NCI-H187 (cell line): ENCODE measurements at places on chromosomes 5 and 9.

GRCh38 chr5:15807871-15808270, 307.9 kb downstream of the FBXL7 start:
- DNase-seq = no peak

DNA sequence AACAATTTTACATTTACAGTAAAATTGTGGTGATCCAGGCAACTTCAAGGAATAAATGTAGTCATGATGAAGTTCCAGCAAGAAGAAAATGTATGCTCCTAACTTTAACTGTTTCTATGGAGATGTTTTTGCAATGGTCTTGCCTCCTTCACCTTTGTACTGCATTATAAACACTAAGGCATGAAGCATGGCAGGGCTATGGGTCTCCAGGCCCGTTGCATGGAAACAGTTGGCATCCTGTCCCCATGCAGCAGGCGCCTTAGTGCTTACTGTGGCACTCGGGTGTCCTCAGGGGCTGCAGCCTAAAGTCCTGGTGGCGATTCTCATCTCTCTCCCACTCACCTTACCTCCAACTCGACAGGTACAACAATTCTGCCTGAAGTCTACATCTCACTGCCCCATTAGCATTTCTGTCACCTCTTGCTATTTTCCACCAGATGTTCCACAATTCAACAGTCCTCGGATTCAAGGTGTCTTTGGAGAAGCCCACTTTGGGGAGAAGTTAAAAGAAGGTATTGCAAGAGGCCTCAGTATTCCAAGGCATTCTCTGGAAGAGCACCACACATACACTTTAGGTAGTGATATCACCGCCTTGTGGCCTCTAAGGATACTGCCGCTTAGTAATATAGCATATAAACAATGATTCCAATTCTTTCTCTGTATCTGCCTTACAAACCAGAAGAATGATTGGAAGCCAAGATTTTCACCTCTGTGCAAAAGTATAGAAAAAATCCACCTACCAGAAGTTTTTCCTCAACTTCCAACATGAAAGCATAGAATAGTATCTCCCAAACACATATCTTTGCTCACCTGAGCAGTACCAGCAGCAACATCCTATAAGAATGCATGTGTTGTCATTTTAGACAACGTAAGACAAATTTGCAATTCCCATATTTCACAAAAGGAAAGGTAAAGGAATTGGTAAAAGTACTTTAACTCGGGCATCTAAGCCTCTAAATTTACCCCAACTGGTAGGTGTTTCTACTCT, 5.1 kb downstream of the LIFR start:
- peak; percentile 38 for DNase-seq

DNA sequence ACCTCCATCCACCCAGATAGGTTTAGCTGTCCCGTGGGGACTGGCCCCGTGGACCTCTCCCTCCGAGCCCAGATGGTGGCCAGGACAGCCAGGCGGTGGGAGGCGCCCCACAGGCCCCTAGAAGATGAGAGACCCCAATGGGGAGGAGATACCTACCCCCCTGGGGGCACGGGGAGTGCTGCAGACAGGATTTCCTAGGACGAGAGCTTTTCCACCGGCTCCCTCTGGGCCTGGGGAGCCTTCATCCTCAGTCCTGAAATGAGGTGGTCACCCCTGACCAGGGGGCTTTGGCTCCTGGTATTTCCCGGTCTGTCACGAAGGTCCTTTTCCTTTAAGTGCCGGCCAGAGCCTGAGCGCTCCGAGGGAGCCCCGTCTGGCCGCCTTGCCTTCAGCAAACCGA, 46.8 kb downstream of the MRPL36 start:
- no peak for DNase-seq

DNA sequence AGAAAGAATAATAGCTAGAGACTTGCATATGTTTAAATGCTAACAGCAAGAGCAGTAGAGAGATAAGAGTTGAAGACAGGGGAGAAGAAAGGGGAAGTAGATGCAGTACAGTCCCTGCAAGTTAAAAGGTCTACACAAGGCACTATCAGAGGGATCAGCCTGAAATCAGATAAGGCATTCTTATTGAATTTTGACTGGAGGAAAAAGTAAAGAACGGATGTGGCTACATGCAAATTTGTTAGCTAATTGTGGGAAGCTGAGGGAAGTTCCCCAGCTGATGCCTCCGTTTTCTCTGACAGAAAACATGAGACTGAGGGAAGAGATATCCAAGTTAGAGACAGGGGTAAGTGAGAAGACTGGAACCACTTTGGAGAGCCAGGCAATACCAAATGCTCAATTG, 12.9 kb upstream of the RHOBTB3 start:
- DNase-seq = no peak

DNA sequence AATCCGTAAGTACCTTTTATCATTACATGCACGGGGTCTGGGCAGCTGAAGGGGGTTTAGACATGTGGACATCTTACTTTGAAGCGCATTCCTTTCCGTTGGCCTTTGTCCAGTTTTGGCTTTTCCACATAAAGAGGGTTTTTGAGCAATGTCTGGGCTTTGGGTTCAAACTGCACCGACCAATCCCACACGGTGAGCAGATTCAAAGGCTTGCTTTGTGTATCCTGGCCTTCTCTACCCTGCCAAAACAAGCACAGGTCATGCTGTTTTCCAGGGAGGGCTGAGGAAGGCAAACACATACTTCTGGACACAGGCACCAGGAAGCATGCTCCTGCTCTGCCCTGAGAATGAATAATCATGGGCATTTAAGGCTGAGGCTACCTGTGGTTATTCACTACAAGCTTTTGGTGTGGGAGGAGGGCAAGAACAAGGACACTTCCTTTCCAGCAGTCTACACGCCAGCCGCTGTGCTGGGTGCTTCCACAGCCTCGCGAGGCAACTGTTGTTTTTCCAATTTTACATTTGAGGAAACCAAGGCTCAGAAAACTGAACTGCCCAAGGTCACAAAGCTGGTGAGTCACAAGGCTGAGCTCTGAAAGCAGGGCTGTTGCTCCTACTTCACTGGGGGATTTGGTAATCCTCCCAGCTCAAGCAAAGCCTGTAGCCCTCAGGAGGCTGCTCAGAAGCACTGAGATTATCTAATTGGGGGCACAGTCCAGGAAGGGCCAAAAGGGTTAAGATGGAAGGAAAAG, 59.8 kb upstream of the GOLPH3 start:
- DNase-seq = no peak

DNA sequence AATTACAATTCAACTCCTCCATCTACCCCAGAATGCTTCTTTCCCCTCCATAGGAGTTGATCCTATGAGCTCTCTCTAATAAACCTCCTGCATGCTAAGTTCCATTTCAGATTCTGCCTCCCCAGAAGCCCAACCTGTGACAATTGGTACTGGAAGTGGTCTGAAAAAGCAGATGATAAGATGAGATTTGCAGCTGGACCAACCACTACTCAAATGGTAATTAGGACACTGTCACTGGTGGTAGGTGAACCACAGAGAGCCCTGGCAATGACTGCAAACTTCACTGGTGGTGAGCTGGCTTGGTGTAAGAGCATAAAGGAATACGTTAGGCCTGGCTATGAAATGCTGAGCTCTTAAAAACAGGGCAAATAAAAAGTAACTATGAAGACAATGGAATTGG, 112.6 kb downstream of the ESM1 start:
- DNase-seq = no peak

GRCh38 chr9:81476813-81477490, 212.4 kb downstream of the TLE1 start:
- DNase-seq = no peak
